ENCODE measurements at places on chromosomes 12 and 14.

- no peak for DNase-seq
Measured at GRCh38 chr12:31119192-31119802, 45.6 kb downstream of the DDX11 start.

DNA sequence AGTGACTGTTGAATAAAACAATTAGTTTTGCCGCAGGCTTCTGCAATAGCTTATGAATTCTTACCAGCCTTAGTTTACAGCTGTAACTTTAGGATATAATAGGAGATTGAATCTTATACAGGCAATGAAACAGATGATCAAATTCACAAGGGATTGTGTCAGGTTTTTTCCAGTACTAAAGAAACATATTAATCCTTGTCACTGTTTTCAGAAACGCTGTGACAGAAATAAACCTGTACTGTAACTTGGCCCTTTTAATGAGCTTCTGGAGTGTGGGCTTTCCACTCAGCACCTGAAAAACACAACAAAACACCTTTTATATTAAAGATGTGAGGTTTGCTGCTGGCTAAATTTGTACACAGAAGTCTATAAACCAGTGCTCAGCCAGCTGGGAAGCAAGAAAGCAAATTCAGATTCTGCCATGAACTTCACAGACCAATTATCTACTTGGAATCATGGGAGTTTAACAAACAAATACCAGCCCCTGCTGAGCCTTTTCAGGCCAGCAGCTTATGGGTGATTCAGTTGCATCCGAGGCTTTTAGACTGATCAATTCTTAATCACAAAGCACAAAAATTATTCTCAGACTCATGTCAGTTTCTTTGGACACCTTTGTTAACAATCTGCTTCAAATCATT lies 109.5 kb downstream of the FOXG1 start:
- DNase-seq: peak; percentile 80

- no peak for DNase-seq
Measured at GRCh38 chr14:59334253-59334652, 130.9 kb downstream of the GPR135 start.

DNA sequence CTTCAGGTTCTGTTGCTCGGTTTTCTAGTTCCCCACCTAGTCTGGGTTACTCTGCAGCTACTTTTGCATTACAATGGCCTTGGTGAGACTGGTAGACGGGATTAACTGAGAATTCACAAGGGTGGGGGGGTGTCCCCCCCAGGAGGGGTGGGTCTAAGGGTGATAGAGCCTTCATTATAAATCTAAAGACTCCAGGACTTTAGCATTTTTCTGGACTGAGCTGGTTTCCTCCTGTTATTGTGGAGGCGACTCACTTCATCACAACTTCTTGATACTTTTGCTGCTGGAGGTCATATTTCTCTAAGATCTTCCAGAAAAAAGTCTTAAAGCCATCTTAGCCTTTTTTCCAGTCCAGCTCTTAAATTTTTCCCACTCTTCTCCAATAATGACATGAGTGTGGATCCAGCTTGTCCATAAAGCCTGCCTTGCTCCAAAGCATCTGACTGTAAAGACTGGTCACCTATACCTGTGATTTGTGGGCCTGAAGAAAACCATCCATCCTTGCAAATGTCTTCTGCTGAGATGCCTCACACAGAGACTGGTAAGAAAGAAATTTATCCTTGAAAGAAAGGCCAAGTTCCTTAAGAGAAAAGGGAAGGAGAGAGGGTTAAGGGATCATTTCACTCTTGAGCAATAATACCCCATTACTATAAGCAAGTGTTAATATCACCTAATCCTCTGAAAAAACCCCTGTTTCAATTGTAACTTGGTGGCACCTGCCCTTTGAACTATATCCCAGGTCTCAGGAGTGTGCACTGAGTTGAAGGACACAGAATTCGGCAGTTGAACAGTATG lies 19.7 kb upstream of the SLC2A14 start:
- DNase-seq: no peak

DNA sequence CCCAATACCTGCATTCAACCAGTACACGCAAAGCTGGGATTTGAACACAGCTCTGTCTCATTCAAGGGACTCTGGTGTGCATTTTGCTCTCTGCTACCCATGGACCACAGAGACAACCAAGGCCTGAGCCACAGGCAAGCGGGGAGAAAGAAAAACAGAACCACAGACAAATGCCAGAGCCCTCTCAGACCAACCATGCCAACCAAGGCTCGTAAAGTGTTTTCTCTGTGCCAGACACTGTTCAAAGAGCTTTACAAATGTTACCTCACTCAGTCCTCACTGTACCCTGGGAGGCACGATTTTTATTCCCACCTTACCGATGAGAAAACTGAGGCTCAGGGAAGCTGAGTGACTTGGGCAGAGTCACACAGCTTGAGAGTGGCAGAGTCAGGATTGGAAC lies 32.4 kb upstream of the EML1 start:
- DNase-seq: no peak

GRCh38 chr14:46344327-46344937 lies 307.1 kb downstream of the RPL10L start:
- peak; percentile 30 for DNase-seq

- DNase-seq: peak; percentile 2
Measured at GRCh38 chr12:116358893-116359761, 81.6 kb upstream of the MED13L start.

GRCh38 chr12:53057816-53058500 lies 8.1 kb downstream of the TNS2 start:
- no peak for DNase-seq

DNA sequence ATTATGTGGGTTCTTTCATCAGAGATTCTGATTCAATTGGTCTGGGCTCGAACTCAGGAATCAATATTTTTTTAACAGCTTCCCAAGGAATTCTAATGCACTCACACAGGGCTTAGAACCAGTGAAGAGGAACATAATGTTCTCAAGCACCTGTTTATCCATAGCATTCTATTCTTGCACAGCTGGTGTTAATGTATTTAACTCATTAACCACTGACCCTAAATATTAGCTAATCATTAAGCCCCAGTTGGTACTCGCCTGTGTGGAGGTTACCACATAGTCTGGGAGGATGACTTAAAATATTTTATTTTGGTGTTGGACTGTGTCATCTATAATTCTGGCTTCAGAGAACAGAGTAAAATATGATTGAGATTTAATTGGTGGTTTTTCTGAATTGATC lies 45.3 kb downstream of the LRP6 start:
- peak; percentile 12 for DNase-seq

- DNase-seq: no peak
Measured at GRCh38 chr12:43736927-43737440, 21.6 kb downstream of the PUS7L start.

- DNase-seq: no peak
Measured at GRCh38 chr12:4068981-4069669, 195.9 kb upstream of the PARP11 start.

GRCh38 chr14:97120204-97120603 lies 323.0 kb downstream of the VRK1 start:
- DNase-seq: no peak

DNA sequence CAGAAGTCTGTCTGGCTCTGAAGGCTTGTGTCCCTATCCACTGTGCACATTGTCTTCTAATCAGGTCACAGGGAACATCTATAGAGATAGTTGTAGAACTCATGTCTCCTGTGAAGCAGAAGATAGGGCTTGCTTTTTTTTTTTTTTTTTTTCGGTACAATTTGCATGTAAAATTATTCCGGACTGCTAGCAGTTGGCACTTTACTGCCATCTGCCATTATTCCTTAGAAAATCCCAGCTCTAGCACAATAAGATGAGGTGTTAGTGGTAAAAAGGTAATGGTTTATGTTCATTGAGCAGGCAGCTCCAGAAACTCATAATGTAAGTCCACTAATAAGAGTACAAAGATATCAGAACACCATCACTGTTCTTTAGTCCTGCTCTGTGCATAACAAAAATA lies 8.7 kb downstream of the MYRFL start:
- no peak for DNase-seq

Data from NCI-H1105 (cell line).